BJ (cell line): ENCODE measurements at places on chromosomes 2 and 18. TPM values are rescaled to one million over a fixed set of nuclear protein-coding genes. Genes with fewer than 3 reads are reported as not detected.

LRRTM1 gene
- not detected in 2 replicates for polyA plus RNA-seq

DNA sequence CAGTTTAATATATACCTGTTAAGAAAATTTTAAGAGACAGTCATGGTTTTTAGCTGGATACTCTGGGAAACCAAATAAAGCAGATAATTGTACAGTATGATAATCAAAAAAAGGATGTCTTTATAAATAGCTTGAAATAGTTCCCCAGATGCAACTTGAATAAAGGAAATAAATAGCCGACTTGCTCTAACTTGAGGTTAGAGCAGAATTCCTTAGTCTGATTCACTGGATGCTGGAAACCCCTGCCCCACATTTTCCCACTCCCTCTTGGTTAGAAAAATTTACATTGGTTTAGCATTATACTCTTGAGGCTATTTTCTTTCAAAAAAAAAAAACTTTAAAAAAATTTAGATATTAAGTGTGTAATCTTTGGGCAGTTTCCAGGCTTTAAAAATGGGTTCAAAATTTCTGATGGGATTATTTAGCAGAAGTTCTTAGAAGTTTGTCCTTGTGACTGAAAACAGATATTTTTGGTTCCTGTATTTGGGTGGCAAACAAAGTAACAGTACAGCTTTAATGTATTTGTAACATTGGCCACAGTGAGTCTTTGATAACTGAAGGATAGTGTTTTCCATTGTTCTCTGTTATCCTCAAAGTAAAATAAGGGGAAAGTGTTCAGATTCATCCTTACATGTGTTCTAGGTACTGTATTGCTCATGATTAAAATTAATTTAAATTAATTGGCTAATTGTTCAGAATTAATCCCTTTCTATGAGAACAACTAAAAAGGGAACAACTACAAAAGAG is 39.6 kb downstream of the ITGAV start:
- no peak for DNase-seq

GRCh38 chr2:46377666-46378560 is 80.7 kb downstream of the EPAS1 start:
- no peak for DNase-seq

LYPD1 gene
- polyA plus RNA-seq = 9.2 and 9.6 TPM in 2 replicates

- DNase-seq = no peak
Observed at GRCh38 chr2:189440644-189440946, 679 bp upstream of the WDR75 start.

GRCh38 chr18:59907660-59908059 is 7.9 kb downstream of the PMAIP1 start:
- no peak for DNase-seq

SPC25 gene
- 4.8 and 9.5 TPM in 2 replicates for polyA plus RNA-seq

DNA sequence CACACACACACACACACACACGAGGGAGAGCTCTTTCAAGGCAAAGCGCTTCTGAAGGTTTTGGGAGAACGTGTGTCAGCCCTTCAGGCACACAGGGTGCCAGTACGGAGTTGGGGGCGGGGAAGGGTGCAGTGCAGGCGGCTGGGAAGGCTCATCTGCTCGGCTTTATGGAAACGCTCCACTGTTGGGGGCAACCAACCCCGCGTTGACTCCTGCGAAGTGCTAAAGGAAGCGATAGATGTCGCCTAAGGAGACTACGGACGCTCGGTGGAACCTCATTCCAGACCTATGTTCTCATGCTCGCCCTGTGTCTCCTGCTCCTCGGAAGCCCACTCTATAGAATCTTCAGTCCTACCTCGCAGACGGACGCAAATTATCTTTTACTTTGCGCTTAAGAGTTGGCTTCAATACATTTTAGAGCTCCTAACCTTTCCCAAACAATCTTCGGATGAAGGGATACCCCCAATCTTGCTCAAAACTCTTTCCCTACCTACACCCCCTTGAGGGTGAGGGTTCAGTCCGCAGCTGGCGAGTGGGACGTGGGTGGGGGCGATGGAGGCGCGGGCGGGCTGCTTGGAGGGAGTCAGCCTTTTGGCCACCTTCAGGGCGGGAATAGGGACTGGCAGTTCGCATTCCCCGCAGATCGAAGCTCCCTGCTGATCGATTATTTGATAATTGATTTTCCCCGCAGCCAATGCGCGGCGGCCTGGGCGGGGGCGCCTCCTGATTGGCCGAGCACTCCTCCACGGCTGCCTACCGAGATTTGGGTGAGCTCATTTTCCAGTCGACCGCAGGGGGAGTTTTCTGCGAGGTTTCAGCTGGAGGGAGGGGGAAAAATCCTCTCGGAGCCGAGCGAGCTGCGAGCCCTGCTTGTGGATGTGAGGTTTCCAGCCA is 1.9 kb upstream of the MEIS1 start:
- DNase-seq = peak; percentile 74

NAB1 gene
- polyA plus RNA-seq = 14.1 and 19.5 TPM in 2 replicates

GRCh38 chr2:17146358-17146757 is 371.9 kb downstream of the RAD51AP2 start:
- no peak for DNase-seq

MAP2 gene
- polyA plus RNA-seq = 3.5 and 3.7 TPM in 2 replicates

- DNase-seq = no peak
Observed at GRCh38 chr2:213220967-213221603, 63.2 kb upstream of the SPAG16 start.

DNA sequence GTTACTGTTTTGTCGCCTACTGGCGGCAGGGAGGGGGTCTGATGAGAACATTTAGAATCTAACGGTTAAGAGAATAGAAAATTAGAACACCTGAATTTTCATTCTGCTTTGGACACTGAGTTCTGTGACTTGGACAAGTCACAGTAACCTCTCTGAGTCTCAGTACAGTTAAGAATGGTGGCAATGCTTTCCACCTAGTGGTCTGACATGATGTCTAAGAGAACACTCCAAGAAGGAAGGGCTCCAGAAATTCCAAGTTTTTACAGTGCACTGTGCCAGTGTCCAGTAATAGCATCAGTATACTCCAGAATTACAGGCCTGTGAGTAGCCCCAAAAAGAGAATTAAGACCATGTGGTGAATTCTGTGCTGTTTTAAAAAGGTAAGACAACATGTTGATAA is 174.1 kb upstream of the ZFP36L2 start:
- no peak for DNase-seq

DNA sequence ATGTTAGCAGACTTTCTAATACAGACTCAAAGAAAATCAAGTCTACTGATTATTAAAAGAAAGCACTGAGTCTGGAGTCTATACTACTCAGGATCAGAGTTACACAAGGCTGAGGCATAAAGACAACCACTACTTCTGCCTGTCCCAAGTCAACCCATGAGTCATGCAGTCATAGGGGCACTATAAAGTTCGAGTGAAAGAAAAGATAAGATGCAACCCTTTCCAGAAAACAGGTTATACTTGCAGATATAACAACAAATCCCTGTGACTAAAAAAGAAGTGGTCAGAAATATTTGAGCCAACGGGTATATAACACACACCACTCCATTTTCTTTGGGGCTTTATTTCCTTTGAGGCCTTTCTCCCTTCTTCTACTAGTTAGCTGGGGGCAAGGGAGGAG is 18.6 kb upstream of the SCRN3 start:
- no peak for DNase-seq

DNA sequence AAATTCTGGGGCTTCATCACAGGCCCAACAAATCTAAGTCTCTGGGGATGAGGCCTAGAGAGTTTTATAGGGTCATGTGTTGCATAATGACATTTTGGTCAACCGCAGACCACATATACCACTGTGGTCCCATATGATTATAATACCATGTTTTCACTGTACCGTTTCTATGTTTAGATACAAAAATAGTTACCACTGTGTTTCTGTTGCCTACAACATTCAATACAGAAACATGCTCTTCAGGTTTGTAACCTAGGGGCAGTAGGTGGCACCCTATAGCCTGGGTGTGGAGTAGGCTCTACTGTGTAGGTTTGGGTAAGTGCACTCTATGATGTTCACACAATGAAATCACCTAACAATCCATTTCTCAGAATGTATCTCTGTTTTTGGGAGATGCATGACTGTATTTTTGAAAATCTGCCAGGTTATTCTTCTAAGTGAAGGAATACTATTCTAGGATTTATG is 485.2 kb downstream of the PTPRM start:
- DNase-seq = no peak

GRCh38 chr2:237752761-237753165 is 45.8 kb upstream of the RBM44 start:
- DNase-seq = no peak

DNA sequence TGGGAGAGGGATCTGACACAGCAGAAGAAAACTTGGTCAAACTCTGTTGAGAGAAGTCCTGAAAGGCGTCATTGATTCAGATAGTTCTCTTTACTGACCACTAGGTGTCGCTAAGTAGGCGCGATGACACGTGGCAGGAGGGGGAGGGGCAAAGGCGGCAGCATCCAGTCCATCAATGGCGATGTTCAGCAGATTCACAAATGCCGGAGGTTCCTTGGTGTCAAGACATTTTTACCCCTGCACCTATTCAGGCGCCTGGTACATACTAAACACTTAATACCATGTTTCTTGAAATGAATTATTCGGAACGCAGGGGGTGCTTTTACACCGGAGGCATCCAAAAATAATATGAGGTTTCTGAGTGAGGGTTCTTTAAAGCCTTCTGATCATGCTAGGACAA is 3.0 kb upstream of the PLEK start:
- no peak for DNase-seq

DNA sequence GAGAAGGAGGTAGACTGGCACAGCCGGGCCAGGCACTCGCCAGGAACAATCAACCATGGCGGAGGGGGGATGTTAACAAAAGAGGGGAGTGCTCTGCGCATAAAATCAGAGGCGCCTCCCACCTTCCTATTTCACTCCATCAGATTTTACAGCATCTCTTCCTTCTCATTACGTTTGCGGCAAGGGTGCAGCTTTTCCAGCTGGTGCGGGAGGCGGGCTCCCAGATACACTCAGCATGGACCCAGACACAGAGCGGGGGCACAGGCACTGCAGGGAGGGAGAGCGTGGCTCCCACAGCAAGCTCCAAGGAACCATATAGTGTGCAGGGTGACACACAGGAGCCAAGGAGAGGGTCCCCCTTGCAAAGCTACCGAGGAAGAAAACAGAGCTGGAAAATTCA is 176.3 kb downstream of the EIPR1 start:
- DNase-seq = no peak

GRCh38 chr2:160371251-160372009 is 122.2 kb downstream of the RBMS1 start:
- DNase-seq = no peak

ANKRD12 gene
- 3.0 and 5.2 TPM in 2 replicates for polyA plus RNA-seq

PNKD gene
- 44.5 and 54.5 TPM in 2 replicates for polyA plus RNA-seq

DNA sequence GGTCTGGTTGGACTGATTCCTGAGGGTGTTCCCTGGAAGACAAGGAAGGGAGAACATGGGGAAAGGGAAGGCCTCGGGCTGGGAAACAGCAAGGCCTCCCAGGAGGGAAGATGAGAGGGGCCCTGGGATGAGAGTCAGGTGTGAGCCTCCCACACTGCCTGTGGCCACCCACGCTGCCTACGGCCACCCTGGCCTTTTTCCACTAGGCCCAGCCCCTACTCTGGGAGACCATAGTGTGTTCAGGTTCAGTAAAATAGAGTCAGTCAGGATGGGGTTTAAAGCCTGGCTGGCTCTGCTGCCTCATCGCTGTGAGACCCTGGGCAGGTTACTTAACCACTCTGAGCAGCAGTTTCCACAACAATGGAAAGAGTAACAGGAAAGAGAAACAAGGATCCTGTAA is 47.7 kb upstream of the MAL start:
- no peak for DNase-seq

DNA sequence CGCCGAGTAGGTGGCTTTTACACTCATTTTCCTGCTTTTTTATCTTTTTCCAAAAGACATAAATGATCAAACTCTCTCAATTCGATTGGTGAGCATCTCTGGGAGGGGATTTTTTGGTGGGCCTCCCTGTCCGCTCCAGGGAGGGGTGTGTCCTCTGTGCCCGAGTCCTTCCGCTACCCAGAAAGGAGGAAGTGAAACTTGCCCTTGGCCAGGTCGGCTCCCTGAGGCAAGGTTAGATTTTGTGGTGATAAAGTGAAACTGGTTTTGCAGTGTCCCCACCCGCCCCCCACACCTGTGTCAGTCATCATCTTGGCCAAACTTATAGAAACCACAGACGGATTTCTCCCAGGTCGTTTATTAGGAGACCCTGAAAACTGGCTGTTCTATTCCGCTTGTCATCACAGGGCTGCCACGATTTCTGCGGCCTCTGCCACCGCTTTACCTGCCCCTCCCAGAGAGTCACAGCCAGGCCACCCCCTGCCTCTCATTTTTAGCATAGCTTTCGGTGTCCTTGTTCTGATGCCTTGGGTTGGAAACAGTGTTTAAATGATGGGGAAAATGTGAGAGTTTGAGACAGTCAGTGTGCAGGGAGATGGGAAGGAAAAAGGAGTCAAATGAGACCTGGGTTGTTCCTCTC is 93.6 kb downstream of the SH3BP4 start:
- no peak for DNase-seq

- no peak for DNase-seq
Observed at GRCh38 chr2:47271054-47272000, 116.2 kb upstream of the STPG4 start.

DNA sequence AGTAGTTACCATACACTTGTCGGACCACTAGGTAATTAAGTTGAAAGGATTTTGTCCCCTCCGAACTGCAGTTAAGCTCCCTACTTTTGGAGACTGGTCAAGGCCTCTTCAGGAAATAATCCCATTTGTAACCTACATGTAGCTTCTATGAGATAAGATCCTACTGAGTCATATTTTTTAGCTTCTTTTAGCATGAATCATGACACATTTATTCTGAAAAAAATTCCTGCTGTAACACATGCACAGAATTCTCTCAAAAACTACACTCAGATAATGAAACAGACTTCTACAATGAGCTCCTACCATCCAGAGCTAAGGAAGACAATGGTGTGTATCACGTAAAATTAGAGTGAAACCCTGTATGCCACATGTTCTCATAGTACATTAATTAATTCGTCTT is 100.7 kb upstream of the CCDC195 start:
- DNase-seq = peak; percentile 80

- DNase-seq = no peak
Observed at GRCh38 chr2:198351647-198352046, 547.3 kb downstream of the PLCL1 start.

VWC2L gene
- not detected in 2 replicates for polyA plus RNA-seq

DNA sequence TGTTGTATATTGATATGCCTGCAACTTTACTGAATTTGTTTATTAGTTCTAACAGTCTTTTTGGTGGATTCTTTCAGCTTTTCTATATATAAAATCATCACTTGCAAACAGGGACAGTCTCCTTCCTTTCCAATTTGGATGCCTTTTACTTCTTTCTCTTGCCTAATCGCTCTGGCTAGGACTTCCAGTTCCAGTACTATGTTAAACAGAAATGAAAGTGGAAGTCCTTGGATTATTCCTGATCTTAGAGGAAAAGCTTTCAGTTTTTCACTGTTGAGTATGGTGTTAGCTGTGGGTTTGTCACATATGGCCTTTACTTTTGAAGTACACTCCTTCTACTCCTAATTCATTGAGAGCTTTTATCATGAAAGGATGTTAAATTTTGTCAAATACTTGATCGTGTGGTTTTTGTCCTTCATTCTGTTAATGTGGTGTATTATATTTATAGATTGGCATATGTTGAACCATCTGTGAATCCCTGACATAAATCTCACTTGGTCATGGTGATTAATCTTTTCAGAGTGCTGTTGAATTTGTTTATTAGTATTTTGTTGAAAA is 52.9 kb downstream of the REL start:
- no peak for DNase-seq

- no peak for DNase-seq
Observed at GRCh38 chr2:28506112-28506910, 10.5 kb downstream of the PLB1 start.
